ENCODE measurements at places on chromosomes 11 and 22. TPM values are rescaled to one million over a fixed set of nuclear protein-coding genes. Genes with fewer than 3 reads are reported as not detected.

The NDUFV1 gene
- 194 TPM for polyA plus RNA-seq

DNA sequence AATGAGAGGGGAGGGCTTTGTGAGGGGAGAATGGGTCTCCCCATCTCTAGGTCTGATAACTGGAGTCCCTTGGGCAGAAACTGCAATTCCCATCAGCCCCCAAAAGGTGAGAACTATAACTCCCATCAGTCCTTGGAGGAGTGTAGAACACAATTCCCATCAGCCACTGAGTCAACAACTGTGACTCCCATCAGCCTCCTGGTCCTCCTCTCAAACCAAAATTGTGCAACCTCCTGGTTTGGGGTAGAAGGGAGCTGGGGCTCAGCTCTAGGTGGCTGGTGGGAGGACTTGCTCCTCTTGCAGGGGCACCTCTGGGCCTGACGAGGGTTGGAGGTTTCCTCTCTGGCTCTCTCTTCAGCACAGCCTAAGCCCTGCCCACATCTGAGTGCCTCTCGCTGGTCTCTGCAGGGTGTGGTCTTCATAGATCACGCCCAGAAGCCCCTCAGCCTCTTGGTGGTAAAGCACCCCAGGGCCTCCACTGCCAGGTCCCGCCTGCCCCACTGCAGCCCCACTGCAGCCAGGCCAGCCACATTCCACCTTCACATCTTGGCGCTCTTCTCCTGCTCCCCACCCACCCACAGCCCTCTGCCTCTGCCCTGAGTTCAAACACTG is 18.5 kb downstream of the SLC22A12 start:
- DNase-seq: no peak

The DMC1 gene
- polyA plus RNA-seq: 6.4 TPM

The BLID gene
- polyA plus RNA-seq: not detected

- DNase-seq: no peak
Observed at GRCh38 chr22:23113067-23113846, 28.5 kb downstream of the RSPH14 start.

DNA sequence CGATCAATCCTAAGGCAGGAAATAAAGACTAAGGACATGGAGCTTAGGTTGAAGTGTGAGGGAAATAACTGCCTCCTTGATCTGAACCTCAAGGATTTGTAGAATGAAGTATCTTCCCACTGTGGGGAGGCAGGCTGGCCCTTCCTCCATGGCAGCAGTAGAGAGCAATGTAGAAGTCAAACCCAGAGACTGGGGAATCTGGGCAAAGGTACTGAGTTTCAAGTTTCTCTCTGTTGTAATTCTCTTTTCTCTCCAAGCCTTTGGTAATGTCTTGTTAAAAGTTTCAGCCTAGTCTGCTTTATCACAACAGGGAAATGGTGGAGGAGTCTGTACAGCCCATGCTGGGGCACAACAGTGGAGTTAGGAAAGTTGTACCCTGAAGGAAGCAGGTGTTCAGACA is 49.5 kb downstream of the ADM start:
- DNase-seq: no peak

DNA sequence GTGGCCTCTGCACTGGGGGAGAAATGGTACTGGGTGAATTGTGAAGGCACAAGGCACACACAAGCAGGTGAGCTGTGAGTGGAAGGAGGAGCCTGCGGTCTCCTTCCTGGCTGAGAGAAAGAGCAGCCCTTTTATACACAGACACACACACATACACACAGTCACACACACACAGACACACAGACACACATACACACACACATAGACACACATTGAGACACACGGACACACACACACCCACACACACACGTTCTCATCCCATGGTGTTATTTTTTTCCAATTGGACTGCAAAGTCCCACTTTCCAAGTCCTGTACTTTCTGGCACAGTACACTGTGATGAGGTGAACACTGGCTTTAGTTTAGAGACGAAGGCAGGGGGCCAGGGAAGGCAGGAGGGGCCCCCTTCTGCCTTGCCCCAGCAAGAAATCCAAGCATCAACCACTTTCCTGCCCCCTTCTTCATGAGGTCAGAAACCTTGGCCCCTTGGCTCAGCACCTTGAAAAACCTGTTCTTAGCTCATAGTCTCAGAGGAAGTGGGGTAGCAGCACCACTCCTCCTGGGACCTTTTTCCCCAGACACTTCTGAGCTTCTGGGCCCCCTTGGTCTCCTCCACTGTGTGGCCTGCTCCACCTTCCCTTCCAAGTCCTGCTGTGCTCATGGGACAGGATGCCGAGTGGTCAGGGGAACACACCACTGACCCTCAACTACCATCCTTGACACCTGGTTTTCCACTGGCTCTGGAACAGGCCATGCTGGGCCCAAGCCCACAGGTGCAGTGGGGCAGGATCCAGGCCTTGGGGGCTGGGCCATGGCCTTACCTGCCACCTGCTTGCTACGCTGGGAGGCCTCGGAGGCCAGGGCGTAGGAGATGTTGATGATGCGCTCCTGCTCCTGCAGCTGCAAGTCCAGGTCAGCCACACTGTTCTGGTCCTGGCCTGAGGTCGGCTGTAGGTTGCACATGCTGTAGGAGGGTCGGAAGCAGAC is 43.8 kb downstream of the C11orf58 start:
- no peak for DNase-seq

DNA sequence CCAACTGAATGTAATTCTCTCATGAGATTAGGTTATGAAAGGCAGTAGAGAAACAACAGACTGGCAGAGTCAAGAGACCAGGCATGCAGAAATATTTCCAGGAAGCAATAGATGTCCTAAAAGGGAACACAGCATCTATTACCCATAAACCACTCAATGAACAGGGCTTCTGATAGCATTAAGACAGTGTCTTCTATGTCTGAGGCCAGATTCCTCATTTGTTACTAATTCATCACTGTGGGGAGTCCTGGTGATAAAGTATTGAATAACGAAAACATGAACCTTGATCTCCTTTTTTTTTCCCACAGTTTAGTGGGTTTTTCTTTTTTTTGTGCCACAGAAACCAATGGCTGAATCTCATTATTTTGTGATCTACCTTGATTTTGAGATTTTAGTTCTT is 339.0 kb downstream of the METTL15 start:
- no peak for DNase-seq

- DNase-seq: no peak
Observed at GRCh38 chr11:67085617-67086016, 29.0 kb downstream of the RHOD start.

Data from renal pelvis (tissue), 12 donors.